Heart right ventricle (tissue), 16 donors: ENCODE measurements at places on chromosomes 4 and X. TPM values are rescaled to one million over a fixed set of nuclear protein-coding genes. Genes with fewer than 3 reads are reported as not detected.
A peak's percentile ranks its signal among the peaks of the same experiment; 100 is the strongest.

DNA sequence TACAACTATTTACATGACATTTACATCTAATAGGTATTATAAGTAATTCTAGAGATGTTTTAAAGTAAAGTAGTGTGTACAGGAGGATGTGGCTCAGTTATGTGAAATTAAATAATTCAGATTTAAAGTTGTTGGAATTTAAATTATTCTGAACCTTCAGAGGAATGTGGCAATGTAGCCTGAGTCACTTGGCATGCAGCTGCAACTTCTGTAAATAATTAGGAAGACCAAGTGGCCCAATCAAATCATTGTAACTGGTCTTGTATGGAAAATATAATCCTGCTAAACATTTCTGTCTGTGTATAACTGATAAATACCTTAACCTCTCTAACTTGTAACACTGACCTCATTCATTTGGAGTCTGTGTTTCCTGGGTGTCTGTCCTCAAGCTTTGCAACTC is 828.9 kb downstream of the GLUD2 start:
- no peaks in the 10 kb centered on the region for H3K27me3 ChIP-seq
- H3K36me3 ChIP-seq, result no peaks in the 10 kb centered on the region
- no peak overlapping the region for H3K4me3 ChIP-seq

- H3K4me1 ChIP-seq, result peaks cover 22% of the 10 kb centered on the region
- H3K4me3 ChIP-seq, result no peak overlapping the region
- H3K27me3 ChIP-seq, result no peaks in the 10 kb centered on the region
- H3K36me3 ChIP-seq, result no peaks in the 10 kb centered on the region
- no peak for DNase-seq
Observed at GRCh38 chr4:147764337-147764736, 32.4 kb downstream of the ARHGAP10 start.

DNA sequence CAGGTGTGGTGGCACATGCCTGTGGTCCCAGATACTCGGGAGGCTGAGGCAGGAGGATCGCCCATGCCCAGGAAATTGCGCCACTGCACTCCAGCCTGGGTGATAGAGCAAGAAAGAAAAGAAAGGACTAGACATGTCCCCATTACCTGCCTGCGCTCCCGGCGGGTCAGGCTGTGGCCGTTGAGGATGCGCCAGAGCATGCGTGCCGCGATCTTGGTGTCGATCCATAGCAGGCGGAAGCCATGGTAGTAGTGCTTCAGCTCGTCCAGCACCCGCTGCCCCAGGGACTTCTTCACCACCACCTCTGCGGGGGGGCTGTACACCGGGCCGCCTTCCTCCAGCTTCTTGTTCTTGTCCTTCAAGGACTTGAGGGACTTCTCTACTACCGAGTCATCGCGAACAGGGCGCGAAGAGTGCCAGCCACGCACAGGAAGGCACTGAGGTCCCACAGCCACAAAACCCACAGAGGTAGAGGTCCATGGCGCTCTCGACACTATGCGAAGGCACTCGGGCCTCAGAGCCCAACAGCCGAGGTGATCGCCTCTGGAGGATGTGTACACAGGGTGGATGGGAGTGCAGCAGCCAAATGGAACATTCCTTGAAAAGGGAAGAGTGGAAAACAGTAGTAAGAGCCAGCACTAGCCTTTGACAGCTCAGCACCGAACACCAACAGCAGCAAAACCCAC is 14.6 kb downstream of the LETM1 start:
- H3K27me3 ChIP-seq, result no peaks in the 10 kb centered on the region
- no peak overlapping the region for H3K27ac ChIP-seq
- H3K4me3 ChIP-seq, result no peak overlapping the region
- no peak for DNase-seq
- H3K36me3 ChIP-seq, result no peaks in the 10 kb centered on the region
- peaks cover 27% of the 10 kb centered on the region for H3K4me1 ChIP-seq

DNA sequence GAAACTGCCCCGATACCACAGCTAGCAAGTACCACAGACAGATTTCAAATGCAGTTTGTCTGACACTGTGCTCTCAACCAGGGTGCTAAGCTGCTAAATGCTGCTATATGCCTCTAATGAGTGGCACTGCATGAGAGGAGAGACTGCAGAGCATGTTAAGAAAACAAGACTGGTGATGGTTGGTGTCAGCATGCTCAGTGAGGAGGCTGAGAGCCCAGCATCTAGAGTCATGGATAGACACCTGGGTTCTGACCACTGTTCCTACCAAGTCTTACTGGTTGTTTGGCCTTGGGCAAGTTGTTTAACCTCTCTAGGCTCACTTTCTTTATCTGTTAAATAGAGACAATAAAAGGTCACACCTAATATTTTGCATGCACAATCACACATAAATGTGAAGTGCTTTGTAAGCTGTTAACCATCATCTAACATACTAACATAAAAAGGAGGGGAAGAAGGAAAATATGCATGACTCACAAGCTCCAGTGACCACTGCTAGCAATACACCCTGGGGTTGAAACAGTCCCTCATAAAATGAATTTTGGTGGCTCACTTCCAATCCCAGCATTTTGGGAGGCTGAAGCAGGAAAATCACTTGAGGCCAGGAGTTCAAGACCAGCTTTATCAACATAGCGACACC is 20.7 kb downstream of the HHIP start:
- no peaks in the 10 kb centered on the region for H3K36me3 ChIP-seq
- no peak overlapping the region for H3K27ac ChIP-seq
- H3K27me3 ChIP-seq, result no peaks in the 10 kb centered on the region
- H3K4me3 ChIP-seq, result no peak overlapping the region
- no peak for DNase-seq

GRCh38 chrX:136909119-136909705 is 28.7 kb upstream of the RBMX start:
- H3K36me3 ChIP-seq, result no peaks in the 10 kb centered on the region
- no peaks in the 10 kb centered on the region for H3K27me3 ChIP-seq
- peak; percentile 80 for DNase-seq
- H3K4me1 ChIP-seq, result no peaks in the 10 kb centered on the region

GRCh38 chr4:55927803-55928437 is 20.8 kb upstream of the CEP135 start:
- no peak for DNase-seq
- no peaks in the 10 kb centered on the region for H3K36me3 ChIP-seq
- H3K4me3 ChIP-seq, result no peak overlapping the region

- no peak overlapping the region for H3K27ac ChIP-seq
- no peak for DNase-seq
- H3K4me1 ChIP-seq, result no peaks in the 10 kb centered on the region
- H3K4me3 ChIP-seq, result no peak overlapping the region
- no peaks in the 10 kb centered on the region for H3K27me3 ChIP-seq
Observed at GRCh38 chr4:77652237-77652897, 46.7 kb downstream of the CXCL13 start.

SUPT20HL1 gene
- not detected for total RNA-seq

LNX1 gene
- total RNA-seq, result 3.7 TPM

GPC3 gene
- total RNA-seq, result 4.5 TPM

IL13RA2 gene
- not detected for total RNA-seq

MAGED1 gene
- 67.2 TPM for total RNA-seq

TMEM47 gene
- 34.8 TPM for total RNA-seq

PNMA6F gene
- not detected for total RNA-seq
